T-helper 17 cell (primary cell): ENCODE measurements at places on chromosomes 12 and 14.

GRCh38 chr12:65923228-65923627, 98.9 kb downstream of the HMGA2 start:
- no peak for DNase-seq

DNA sequence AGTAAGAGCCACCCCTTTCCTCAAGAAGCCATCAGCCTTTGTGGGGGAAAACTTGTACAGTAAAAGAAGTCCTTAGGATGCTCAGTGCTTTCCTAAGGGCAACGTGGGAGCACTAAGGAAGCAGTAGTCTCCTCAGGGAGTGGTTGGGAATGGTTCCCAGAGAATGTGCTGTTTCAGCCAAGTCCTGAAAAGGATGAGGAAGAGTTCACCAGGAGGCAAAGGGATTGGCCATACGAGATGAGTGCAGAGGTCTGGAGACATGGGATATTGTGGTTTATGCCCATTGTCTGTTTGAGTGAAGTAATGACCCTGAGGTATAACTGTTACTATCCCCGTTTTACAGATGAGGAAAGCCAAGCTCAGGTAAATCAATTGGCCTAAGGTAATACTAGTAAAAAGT, 86.0 kb upstream of the ATF1 start:
- no peak for DNase-seq

- DNase-seq: no peak
These were observed 30.6 kb upstream of the MSI1 start for GRCh38 chr12:120399531-120399930.

DNA sequence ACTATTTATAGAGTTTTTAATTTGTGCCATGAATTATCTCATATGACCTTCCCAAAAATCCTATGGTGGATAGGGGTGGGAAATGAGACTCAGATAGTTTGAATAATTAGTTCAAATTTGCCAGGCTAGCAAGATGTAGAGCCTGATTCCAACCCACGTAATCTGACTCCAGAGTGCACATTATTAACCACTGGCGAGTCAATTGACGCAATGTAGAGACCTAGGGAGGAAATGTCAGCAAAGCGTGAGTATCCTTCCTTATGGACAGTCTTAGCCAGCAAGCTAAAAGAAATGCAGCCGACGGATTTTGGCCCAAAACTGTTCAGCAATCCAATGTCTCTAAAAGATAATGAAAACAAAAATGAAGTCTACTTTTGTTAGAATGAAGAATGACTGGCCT, 193.3 kb upstream of the KRR1 start:
- no peak for DNase-seq

- DNase-seq: no peak
These were observed 156.3 kb downstream of the PTPN11 start for GRCh38 chr12:112574896-112575558.

DNA sequence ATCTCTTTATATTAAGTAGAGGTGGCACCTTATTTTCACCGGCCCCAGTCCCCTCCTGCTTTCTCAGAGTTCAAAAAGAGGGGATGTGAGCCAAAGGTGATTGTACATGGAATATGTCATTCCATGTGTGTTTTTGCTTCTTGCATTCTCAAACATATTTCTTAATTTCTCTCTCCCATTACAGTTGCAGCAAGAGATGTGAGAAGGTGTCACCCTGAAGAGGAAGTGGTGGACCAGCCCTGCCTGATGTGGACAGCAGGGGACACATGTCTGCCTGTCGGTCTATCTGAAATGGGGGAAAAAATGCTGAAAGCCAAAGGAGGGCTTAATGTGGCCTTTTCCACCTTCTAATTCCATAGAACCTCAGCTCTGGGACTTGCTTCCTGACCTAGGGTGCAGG, 1.9 kb upstream of the FOXN3 start:
- no peak for DNase-seq

GRCh38 chr12:80226576-80226975, 127.2 kb downstream of the OTOGL start:
- no peak for DNase-seq

DNA sequence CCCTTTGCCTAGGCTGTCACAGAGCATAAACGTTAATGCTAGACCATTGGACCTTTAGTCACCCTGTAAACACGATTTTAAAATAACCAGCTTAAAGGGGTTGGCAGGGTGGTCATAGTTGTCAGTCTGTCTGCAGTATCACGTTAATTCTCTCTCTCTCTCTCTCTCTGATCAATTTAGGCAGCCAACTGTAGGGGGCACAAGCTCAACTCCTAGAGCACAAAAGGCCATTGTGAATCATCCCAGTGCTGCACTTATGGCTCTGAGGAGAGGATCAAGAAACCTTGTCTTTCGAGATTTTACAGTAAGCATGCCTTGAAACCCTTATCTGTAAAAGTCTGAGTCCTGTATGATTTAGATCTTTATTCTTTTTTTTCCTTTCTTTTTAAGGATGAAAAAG, 97.1 kb downstream of the SCAF11 start:
- no peak for DNase-seq
